ENCODE measurements at places on chromosomes 1 and 21. TPM values are rescaled to one million over a fixed set of nuclear protein-coding genes. Genes with fewer than 3 reads are reported as not detected.

DNA sequence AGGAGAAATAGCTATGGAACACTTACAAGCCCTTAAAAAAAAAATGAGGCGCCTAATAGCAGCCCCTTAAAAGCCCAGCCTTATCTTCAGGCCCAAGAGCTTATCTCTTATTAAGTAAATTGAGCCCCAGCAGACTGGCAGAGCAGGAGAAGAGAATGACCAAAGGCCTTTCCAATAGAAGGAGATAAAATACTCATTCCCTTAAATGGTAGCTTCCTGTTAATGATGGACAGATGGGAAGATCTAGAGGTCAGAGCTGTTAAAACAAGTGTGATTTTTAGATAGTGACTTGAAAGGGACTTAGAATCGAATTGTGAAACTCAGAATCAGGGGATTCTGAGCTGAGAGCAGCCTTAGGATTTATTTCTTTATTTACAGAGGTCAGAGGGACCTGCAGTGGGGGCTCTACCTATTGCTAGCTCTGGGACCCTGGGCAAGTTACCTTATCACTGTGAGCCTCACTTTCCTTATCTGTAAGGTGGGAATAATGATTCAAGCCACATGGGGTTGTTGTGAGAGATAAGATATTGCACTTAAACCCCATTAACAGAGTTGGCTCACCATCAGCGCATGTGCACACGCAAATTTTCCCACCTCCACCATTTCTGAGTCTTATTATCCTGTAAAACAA, 101.3 kb upstream of the C8B start:
- H3K27me3 ChIP-seq, result no peaks in the 10 kb centered on the region
- H3K27ac ChIP-seq, result no peak overlapping the region
- H3K4me1 ChIP-seq, result peaks cover 7% of the 10 kb centered on the region
- no peak overlapping the region for H3K4me3 ChIP-seq

- peak overlapping the region; percentile 63 for H3K27ac ChIP-seq
- no peaks in the 10 kb centered on the region for H3K27me3 ChIP-seq
- peak overlapping the region; percentile 46 for H3K4me3 ChIP-seq
- H3K4me1 ChIP-seq, result peaks cover 33% of the 10 kb centered on the region
- no peak for DNase-seq
Measured at GRCh38 chr1:39955547-39956539, 898 bp downstream of the MFSD2A start.

DNA sequence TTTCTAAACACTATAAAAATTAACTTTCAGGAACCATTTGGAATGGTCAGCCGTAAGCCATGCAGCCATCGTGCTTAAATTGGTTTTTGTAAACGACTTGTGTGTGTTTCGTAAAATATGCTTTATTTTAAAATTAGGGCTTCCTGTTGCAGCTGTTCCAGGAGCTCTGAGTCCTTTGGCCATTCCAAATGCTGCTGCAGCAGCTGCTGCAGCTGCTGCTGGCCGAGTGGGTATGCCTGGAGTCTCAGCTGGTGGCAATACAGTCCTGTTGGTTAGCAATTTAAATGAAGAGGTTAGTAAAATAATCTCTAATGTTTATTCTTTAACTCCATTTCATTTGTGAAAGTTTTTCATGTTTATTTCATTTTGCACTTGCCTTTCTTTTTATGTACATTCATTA, 83.1 kb downstream of the PTBP2 start:
- no peaks in the 10 kb centered on the region for H3K36me3 ChIP-seq
- no peaks in the 10 kb centered on the region for H3K4me1 ChIP-seq
- no peak overlapping the region for H3K27ac ChIP-seq
- no peaks in the 10 kb centered on the region for H3K27me3 ChIP-seq
- H3K4me3 ChIP-seq, result no peak overlapping the region
- DNase-seq, result no peak

KIF1B gene
- total RNA-seq, result 78.4 TPM

DNA sequence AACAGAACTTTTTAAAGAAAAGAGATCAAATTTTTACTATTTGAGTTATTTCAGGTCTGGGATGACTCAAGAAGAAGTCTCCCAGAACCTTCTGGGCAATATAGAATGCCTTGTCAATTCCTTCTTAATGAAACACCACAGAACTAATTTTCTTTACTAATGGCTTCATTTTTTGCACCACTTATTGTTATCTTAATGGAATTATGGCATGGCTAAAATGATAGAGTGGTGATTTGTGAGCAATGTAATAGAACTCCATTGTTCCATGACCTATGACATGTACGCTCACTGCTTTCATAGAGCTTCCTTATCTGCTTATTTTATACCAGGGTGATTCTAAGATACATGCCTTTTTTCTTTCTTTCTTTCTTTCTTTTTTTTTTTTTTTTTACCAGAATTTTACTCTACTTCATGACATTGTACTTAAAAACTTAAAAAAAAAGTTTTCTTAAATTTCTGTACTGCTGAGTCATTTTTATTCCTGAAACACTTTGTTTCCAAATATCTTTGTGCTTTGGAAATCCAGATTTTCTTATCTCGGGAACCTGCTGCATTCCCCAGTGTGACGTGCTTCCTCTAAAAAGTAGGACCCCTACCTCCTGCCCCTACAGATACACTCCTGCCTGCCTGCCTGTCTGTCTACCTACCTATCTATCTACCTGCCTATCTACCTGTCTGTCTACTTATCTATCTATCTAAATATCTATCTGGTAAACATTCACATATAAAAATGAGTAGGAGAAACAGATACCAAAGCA, 284.9 kb downstream of the PBX1 start:
- H3K27ac ChIP-seq, result peak overlapping the region; percentile 41
- no peaks in the 10 kb centered on the region for H3K4me1 ChIP-seq
- peaks cover 8% of the 10 kb centered on the region for H3K36me3 ChIP-seq
- no peaks in the 10 kb centered on the region for H3K27me3 ChIP-seq
- no peak for DNase-seq

TCP10L gene
- 2.5 TPM for total RNA-seq

GRIK1 gene
- total RNA-seq, result not detected

CFAP107 gene
- not detected for total RNA-seq

PRAMEF18 gene
- not detected for total RNA-seq

GRCh38 chr1:19163261-19163660, 46.8 kb downstream of the UBR4 start:
- H3K27me3 ChIP-seq, result no peaks in the 10 kb centered on the region
- H3K4me1 ChIP-seq, result peaks cover 39% of the 10 kb centered on the region
- DNase-seq, result no peak
